Head of caudate nucleus (tissue), 42 donors: ENCODE measurements at places on chromosomes 4 and X.

DNA sequence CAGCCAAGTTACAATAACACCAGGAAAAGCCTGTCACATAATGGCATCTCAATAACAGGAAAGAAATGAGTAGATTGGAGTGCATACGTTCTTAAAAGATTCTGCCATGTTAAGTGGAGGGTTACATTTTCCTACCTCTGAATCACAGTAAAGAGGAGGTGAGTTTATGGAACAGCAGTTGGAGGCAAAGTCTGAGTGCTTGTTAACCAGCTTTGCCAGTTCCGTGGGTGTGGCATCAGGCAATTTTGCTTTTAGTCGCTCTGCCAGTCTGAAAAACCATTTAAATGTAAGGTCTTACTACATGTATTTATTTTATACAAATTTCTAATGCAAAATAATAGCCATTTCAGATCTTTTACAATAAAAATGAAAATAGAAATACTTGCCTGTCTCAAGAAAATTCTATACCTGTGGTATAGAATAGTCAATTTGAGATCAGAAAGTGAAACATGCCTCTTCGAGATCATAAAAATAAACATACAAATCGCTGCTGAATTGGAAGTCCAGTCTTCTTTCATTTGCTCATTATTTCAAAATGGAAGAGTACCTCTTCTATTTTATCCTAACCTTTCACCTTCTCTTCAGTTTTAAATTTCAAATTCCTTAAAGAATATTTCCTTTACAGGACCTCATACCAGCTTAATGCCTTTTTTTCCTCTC lies 31.4 kb downstream of the GC start:
- no peak for DNase-seq

DNA sequence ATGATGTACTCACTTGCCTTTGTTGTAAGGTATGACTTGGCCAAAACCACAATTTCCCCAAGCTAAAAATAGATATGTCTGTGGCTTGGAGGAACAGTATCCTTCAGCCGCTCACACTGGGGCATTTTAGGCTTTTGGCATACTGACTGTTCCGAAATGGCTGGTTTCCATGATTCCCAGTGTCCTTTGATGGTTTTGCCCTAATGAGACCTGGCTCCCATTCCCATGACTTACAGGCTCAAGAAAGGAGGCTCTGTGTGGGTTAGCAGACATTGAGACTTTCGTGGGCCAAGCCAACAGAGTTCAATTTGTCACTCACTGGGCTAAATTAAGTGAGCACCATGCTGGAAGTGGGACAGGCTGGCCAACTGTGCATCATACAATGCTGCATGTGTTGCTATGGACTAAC lies 150.6 kb downstream of the CEP135 start:
- DNase-seq, result peak; percentile 44

DNA sequence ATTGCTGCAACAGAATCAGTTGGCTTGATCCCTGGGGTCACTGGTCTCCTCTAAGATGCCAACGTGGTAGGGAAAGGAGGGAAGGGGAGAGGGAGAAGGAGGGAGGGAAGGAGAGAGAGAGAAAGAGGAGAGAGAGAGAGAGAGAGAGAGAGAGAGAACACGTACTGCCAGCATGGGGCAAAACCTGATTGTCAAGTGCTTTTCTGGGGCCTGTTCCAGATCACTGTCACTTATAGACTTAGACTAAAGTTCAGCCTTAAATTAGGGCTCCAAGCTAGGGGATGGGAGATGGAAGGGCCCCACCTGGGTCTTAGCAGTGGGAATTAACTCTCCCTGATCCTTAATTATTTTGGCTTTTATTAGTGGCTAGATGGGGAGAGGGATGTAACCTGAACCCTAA lies 12.9 kb downstream of the SHROOM4 start:
- DNase-seq, result no peak

GRCh38 chr4:128349921-128350320 lies 62.3 kb upstream of the PGRMC2 start:
- DNase-seq, result no peak

GRCh38 chrX:69262036-69262936 lies 97.0 kb upstream of the PJA1 start:
- no peak for DNase-seq

DNA sequence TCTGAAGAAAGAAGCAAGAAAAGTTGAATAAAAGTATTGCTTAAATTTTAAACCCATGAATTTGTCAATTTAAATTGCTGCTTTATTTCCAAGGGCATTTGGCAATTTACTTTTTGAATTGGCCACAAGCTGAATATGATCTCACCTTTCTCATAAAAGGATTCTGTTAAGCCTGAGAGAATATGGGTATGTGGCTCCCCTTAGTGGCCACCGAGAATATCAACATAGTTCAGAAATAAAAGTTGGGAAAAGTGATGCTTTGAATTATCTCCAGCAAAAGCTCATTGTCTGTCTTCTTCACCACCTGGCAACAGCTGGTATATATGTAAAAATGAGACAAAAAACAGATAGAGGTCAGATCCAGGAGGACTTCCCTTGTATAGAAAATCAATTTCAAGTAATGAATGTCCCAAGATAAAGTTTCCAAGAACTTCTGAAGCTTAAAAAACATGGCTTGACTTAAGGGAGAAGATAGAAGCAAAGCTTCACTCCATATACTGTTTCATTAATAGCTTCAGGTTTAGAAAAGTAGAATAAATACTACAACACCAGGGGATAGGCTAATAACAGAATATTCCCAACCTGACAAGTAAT lies 290.7 kb upstream of the FAM241A start:
- peak; percentile 68 for DNase-seq

DNA sequence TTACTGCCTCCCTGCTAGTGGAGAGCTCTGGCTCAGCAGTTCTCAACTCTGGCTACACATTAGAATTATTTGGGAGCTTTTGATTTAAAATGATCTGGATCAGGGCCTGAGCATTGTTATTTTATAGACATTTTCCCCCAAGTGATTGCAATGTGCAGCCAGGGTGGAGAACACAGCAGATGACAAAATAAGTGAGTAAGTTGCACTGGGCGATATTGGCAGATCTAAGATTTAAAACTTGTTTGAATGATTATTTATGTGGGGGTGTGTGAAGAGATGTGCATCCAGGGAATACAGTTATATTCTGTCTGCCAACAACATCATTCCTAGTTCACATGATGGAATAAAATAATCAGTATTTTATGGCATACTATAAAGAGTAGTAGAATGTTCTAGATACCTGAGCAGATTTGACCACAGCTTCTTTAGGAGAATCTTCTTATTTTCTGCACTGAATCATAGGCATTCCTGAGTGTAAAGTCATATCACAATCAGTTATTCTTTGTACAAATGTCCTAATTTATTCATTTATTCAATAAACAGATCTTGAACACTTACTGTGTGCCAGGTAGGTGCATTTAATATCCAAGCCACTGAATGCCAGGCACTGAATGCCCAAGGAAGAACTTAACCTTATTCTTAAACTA lies 123.9 kb downstream of the UCHL1 start:
- DNase-seq, result no peak

- no peak for DNase-seq
These were observed 5.9 kb downstream of the TIMP1 start for GRCh38 chrX:47587906-47588735.

DNA sequence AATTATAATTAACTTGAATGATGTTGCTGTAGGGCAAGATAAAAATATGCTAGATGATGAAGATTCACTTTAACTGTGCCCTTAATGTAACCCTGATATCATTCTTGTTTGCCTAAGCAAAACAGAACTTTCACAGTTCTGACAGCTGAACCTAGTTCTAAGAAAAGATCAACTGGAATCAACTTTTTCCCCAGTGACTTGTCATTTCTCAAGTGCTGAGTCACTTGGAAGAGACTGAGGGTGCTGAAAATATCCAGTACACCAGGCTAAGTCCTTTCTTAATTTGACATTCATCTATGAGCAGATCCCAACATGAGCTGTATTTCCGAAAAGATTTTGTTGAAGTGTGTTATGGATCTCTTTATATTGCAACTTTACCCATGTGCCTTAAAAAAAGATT lies 140.4 kb downstream of the MID1IP1 start:
- DNase-seq, result no peak

DNA sequence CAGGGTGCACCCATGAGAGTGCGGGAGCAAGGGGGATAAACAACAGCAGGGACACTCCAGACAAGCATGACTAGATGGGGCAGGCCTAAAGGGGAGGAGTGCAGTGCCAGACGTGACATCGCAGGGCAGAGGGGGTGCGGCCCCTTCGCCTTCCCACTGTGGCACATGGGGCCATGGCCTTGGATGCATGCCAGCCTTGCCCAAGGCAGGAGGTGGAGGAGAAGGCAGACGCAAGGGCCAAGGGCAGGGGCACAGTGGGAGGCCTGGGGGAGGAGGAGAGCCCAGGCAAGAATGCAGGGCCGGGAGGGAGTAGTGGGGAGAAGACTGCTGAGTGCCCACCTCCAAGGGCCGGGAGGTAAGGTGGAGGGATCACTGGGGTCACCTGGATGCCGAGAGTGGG lies 21.6 kb downstream of the PNMA6E start:
- no peak for DNase-seq

DNA sequence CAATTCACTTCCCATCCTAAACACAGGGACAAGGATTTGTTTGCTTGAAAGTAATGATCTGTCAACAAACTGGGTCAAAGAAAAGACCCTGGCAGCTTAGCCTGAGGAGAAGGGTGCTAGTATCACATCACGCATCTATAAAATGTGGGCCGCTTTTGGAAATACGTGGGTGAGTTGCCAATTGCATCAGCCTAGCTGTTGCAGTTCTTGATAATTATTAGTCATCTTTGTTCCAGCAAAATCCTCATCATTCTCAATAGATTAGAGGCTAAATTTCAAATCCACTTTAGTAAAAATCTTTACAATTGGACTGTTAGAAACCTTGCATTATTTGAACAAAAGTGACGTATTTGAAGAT lies 33.6 kb upstream of the TAPT1 start:
- DNase-seq, result peak; percentile 67

DNA sequence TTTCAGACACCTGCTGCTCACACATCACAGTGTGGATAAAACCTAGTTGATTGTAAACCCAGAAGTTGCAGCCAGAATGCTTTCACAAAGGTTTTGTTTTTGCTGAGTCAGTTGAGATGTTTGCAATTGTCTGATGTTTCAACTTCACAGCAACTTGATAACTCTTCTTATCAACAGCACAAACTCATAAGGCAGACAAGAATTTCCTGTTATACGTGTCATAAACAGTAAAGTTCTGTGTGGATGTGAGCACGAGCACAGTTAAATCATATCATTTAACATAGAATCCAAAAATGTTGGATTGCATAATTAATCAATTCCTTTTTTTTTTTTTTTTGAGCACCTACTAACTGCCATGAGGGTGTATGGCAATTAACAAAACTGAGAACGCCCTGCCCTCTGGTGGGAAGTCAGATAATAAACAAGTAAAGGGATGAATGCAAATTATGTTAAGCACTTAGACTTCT lies 512.2 kb downstream of the PDHA2 start:
- DNase-seq, result no peak

DNA sequence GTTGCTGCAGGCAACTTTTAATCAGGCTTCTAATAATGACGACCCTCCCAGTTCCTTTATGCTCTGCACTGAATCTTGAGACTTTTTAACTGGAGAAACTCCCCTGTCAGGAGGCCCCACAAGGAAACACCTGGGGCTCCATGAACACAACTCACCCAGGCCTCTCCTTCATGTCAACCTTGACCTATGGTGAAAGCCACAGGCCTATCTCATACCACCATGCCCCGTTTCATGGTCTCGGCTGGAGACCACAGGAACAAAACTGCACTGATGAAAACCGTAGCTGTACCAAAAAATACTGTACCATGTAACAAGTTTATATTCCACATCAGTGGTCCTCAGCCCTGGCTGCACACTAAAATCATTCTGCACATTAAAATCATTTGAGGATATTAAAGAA lies 57.0 kb downstream of the ZNF827 start:
- no peak for DNase-seq

- no peak for DNase-seq
These were observed 23.0 kb downstream of the ZNF721 start for GRCh38 chr4:475962-476361.

DNA sequence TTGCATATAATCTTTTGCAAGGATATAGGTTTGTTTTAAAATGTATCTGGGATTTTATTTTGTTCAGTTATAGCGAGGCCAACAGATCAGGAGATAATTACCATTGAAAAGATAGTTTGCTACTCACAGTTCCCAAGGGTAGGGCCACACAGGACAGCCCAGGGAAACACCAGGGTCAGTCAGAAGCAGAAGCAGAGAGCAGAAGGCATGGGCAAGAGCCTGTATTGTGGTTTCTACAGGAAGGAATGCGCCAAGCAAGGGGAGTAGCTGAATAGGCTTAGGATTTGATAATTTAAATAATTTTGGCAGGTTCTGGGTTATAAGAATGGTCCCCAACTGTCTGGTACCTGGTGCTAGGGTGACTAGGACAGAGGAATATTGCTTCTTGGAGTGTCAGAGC lies 61.6 kb downstream of the SYNPO2 start:
- no peak for DNase-seq

GRCh38 chr4:25103418-25103817 lies 56.8 kb downstream of the SEPSECS start:
- no peak for DNase-seq
